ENCODE measurements at places on chromosomes 1 and 21.

- no peak for DNase-seq
Observed at GRCh38 chr1:208977012-208977411, 606.5 kb upstream of the CAMK1G start.

- DNase-seq, result peak; percentile 27
Observed at GRCh38 chr1:156122519-156123355, 8.2 kb downstream of the LMNA start.

DNA sequence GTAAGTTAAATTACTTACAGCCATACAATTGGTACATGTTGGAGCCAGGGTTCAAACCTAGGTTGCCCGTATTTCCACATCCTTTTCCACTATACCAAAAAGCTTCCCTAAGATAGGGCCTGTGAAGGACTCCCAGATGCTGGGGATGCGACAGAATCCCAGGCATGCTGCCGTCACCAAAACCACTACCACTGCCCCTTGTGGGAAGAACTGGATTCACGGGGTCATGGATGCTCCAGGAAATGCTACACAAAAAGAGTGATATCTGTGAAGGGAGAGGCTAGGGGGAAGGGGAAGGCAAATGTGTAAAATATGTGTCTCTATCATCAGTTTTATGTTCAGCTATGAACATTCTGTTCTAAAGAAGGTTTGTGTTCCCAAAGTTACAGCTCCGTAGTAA, 133.9 kb upstream of the IVNS1ABP start:
- DNase-seq, result no peak

- DNase-seq, result no peak
Observed at GRCh38 chr21:39196310-39196709, 13.1 kb upstream of the PSMG1 start.

DNA sequence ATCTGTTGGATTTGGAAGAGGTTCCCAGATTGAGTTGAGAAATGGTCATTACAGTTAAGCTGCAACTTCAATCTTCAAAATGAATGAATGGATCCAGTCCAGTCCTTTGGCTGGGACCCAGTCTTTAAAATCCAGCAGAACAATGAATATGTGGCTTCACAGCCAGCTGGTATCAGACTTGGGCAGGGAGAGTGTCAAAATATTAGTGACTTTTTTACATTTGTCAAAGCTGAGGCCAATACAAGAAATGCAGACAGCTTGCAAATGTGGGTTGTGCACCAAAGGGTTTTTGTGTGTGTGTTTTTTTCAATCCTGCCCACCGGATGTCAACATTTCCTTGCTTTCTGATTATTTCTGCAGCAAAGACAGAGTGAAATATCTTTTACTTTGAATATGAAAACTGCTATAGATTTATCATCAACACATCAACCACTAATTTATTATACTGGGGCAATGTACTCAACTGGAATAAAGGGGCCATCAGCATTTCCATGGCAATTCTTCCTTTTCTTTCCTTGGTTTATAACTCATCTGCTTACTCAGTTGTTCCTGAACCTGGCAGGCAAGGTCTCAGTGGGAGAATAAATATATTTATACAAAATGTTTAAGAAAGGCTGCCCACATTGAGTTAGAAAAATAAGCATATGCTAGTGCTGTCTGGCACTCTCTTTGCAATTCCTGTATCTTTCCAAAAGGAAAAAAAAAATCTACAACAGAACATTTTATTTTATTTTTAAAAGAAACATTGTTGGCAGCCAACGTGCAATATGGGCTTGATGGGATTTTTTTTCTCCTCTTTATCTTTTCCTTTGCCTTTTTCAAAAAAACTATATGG, 491.6 kb upstream of the C1orf87 start:
- DNase-seq, result no peak

- no peak for DNase-seq
Observed at GRCh38 chr1:111467865-111468716, 5.7 kb upstream of the C1orf162 start.

GRCh38 chr1:151834239-151834638, 2.6 kb upstream of the RORC start:
- no peak for DNase-seq

DNA sequence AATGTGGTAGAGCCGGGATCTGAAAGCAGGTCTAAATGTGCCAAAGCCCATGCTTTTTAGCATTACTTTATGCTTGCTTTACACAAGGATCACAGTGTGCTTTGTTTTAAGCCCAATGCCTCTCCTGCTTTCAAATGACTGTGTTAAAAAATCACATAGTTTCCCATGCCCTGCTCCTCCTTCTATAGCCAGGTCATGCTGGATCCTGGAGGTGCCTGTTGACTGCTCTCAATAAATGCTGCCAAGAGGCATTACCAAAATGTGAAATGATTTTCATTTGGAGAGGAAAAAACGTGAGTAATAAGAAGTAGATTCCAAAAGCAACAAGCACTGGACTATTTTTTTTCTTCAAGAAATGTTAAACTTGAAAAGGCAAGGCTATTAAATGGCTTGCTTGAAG, 420.7 kb upstream of the USP24 start:
- no peak for DNase-seq

GRCh38 chr1:38923607-38924006, 18.0 kb downstream of the RHBDL2 start:
- DNase-seq, result no peak

- DNase-seq, result no peak
Observed at GRCh38 chr1:160779626-160780397, 16.2 kb upstream of the LY9 start.

- no peak for DNase-seq
Observed at GRCh38 chr1:42973286-42973685, 14.6 kb upstream of the SLC2A1 start.

DNA sequence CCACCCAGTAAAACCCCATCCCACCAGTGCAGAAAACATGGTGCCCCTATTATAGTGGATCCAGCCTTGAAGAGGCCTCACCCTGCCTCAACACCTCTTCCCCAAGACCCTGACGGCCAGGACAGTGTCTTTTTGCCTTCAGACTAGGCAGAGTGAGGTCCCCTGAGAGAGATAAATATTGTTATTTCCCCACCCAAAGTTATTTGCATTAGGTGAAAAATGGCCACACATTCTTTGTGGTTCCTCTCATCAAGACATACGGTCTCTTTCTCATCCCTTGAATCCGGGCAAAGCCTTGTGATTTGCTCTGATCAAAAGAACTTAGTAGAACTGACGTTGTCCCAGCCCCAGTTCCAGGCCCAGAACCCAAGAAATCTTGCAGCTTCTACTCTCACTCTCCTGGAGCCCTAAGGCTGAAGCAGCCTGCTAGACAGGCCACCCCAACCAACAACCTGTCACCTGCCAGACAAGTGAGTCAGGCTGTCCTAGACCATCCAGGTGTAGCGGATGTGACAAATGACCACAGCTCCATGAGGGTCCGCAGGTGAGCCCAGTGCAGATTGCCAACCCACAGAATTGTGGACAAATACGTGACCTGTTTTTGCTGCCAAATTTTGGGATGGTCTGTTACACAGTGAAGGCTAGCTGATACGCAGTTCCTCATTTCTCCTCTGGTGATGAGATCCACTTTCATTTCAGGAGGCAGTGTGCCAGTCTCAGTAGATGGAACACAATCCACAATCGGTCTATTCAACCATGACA, 8.1 kb upstream of the SSU72 start:
- DNase-seq, result no peak

DNA sequence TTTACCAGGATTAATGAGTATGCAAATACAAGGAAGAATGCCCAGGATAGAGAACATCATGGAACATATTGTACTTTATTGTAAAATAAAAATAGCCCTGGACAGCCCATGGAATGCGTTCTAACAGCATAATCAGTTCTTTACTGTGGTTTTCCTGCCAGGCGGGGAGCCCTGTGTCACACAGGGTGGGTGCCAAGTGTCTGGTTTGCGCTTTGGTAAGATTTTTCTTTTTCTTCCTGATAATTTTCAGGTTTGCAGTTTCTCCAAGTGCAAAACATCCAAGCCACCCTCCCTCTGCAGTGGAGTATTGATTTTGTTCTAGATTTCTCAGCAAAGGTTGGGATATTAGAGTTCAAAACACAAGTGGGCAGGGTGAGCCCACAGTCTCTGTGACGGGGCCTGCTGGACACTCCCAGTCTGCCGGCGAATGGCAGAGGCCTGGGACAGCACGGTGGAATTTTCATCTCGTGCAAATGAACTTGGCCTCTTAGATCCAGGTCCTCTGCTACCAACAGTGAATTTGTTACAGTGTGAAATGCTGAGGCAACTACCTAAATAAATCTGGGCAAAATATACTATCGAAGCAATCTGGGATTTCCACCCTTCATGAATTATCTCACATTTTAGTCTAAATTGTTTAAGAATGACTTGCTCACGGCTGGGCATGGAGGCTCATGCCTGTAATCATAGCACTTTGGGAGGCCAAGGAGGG, 15.6 kb upstream of the KCNJ15 start:
- no peak for DNase-seq

DNA sequence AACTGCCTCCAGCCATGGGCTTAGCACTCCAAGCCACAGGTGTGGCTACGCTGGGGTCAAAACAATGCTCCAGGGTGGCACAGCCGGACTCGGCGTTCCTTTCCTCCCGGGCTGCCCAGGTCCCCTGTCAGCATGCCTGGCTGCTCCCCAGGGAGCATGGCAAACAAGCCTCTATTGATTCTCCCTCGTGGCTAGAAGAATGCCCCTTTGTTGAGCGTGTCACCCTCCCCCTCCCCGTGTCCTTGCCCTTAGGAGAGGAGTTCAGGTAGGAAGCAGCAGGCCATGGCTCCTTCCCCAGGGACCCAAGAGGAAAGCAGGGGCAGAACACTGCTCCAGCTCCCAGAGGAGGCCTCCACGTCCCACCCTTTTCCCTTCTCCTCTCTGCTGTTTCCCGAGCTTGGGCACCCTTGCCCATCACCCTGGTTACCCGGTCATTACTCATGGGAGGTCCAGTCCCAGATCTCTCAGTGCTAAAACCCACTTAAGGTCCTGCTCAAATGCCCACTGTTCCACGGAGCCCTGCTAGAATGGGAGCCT, 57.4 kb upstream of the CITED4 start:
- DNase-seq, result peak; percentile 85

GRCh38 chr1:53068314-53069099, 6.5 kb downstream of the PODN start:
- no peak for DNase-seq

GRCh38 chr1:228105996-228106799, 2.9 kb downstream of the MRPL55 start:
- DNase-seq, result no peak

GRCh38 chr1:46333300-46334029, 7.1 kb upstream of the NSUN4 start:
- peak; percentile 19 for DNase-seq

DNA sequence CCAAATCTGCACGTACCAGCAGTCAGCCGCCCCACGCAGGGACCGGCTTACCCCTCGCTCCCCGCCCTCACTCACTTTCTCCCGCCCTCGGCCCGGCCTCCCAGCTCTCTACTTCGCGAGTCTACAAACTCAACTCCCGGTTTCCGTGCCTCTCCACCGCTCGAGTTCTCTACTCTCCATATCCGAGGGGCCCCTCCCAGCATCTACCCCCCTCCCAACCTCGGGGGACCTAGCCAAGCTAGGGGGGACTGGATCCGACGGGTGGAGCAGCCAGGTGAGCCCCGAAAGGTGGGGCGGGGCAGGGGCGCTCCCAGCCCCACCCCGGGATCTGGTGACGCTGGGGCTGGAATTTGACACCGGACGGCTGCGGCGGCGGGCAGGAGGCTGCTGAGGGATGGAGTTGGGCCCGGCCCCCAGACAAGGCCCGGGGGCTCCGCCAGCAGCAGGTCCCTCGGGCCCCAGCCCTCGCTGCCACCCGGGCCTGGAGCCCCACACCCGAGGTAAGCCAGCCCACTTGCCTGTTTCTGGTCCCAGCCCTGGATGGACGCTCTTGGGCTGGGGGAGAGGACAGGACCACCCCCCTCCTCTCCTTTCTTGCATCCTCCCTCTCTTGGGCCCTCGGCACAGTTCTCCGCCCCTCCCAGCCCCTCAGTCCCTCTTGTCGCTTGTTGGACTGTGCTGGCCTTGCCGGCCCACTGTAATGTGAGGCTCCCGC, at the start of gene ARTN:
Gene ARTN, plus strand, starts transcription at position 416 of the 715 bp plus-strand sequence. CDS start 1,856 bp downstream, outside the sequence.
- DNase-seq, result peak; percentile 44

- DNase-seq, result no peak
Observed at GRCh38 chr1:61287014-61287413, 204.7 kb downstream of the NFIA start.

GRCh38 chr1:214923278-214923915, 159.1 kb upstream of the KCNK2 start:
- peak; percentile 6 for DNase-seq

DNA sequence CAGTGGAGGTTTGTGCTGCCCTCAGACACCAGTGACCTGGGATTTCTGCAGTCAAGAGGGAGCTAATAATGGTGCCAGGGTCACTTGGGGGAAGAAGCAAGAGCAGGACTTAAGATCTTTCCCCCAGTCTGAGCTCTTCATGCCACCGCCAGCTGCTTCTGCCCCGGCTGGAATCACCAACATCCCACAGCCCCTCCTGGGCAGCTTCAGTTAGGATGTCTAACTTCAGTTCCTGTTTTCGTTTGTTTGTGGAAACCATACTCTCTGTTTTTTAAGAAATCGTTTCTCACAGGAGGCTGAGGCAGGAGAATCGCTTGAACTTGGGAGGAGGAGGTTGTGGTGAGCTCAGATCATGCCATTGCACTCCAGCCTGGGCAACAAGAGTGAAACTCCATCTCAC, 25.6 kb upstream of the PRDM2 start:
- DNase-seq, result no peak

- no peak for DNase-seq
Observed at GRCh38 chr1:201742476-201742875, 86.5 kb upstream of the IPO9 start.

GRCh38 chr1:198107091-198107501, 49.7 kb upstream of the NEK7 start:
- DNase-seq, result no peak

GRCh38 chr1:169483500-169483966, 2.2 kb downstream of the SLC19A2 start:
- no peak for DNase-seq

DNA sequence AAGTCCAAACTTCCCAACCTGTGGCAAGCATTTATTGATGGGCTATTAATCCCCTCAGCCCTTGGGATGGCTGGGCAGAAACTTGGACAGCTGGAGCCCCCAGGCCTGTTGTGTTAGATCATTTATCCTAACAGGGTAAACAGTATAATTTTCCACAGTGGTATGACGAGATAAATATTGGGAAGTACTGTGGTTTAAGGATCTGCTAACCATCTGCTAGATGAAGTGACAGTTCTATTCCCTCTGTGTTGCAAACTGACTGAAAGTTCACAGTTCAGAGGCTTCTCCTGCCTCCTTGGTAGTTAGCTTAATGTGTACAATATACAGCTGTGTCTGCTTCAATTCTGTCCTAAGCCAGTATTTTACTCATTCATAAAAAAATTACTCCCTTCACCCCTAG, 127.5 kb upstream of the CHODL start:
- DNase-seq, result no peak

- no peak for DNase-seq
Observed at GRCh38 chr1:205505076-205505729, 734 bp downstream of the CDK18 start.

DNA sequence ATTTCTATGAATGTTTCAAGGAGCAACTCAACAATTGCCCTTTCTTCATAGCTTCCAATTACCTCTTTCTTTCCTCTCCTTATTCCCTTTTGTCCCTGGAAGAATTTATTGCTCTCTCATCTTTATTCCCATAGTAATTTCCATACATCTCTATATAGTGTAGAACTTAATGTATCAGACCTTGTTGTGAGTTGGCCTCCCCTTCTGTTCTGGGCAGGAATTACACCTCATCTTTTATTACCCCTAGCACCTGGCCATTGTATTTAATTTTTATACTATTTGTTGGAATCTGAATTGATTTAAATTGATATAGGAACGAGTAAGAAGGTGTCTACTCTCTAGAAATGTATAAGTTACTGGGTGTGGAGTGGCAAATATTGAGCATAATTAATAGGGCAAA, 114.5 kb downstream of the CACHD1 start:
- no peak for DNase-seq
